KG1 (cell line): ENCODE measurements at places on chromosomes 12 and 14.

DNA sequence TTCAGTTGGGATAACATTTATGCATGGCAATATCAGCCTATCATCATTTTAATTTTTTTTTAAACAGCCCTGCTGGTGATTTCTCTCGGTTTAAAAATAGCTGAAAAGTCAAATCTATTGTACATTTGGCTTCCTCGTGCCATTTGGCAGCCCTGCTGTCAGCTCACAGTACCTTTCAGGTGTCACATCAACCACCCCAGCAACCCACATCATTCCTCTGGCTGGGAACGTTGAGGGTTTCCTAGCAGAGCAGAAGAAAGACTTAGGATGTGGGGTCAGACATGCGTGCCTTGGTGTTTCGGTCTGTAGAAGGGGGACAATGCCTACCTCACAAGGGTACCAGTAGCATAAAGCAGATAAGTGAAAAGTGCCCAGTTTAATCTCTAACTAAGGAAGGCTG is 15.8 kb downstream of the PEBP1 start:
- no peak for DNase-seq

- no peak for DNase-seq
Measured at GRCh38 chr12:131592972-131593371, 117.9 kb upstream of the SFSWAP start.

GRCh38 chr14:64654246-64654900 is 49.9 kb upstream of the PLEKHG3 start:
- peak; percentile 63 for DNase-seq

DNA sequence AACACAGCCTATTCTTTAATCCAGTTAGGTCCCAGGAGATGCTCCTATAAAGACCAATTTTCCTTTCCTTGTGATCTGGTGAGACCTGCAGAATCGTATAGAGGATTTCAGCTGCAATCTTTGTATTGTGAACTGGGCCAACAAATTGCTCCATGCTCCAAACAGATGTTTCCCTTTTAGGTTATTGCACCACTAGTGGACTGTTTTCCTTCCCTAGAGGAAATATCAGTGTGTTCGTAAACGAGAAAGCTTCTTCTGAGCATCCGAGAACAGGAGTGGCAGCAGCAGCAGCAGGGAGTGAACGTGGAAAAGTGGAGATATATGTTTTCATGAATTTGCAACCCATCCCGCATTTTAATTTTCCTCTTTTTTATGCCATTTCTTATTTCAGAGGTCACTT is 344.1 kb upstream of the PDE3A start:
- DNase-seq = no peak

- DNase-seq = peak; percentile 66
Measured at GRCh38 chr12:121239351-121240061, 29.6 kb downstream of the P2RX4 start.

DNA sequence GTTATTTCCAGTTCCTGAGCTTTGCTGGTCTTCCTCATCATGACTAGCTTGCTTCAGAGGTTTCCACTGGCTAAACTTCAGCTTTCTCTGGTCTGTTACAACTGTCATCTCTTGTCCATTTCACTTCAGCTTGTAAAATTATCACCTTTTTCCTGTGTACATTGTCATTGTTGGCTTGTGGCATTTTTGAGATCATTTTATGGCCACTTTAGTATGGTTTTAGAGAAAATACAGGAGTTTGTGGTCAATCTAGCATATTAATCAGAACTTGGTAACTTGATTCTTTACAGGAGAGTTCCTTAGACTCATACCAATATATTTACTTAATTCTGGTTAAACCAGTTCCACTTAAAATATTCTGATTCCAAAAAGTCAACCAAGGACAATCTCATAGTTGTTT is 235.9 kb upstream of the KITLG start:
- no peak for DNase-seq

- DNase-seq = no peak
Measured at GRCh38 chr12:11838403-11838802, 188.9 kb downstream of the ETV6 start.

DNA sequence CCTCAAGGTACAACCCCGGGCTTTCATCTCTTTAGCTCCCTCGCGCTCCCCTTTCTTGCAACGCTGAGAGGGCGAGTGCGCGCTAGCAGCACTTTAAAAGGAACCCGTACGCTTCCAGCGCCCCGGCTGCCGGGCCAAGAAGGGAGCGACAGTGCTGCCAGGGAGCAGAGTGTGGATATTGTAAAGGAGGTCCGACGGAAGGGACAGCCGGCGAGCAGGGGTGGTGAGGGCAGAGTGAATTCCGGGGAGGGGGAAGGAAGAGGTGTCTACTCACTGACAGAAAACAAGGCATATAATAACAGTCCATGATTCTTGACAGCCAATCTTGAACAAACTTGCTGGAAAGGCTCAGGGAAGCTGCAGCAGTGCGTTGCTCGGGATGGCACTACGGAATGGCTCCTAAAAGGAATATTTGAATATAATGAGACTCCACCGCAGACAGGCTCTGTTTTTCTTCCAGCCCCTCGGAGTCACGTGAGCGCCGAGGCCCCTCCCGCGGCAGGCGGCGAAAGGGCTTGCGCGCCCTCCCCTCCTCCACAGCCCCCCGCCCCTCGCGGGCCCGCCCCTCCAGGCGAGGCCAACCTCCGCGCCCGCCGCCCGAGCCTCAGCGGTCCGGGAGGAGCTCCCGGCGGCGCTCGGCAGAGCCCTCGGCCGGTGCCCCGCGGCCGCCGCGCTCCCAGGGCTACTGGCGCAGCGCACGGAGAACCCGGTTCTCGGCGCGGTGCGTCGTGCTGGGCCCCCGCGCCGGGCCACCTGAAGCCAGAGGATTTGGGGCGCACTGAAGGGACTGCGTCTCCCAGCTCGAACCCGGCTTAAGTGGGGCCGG is 3.4 kb downstream of the BMP4 start:
- peak; percentile 19 for DNase-seq

- no peak for DNase-seq
Measured at GRCh38 chr12:44117337-44117736, 281.5 kb downstream of the TMEM117 start.

DNA sequence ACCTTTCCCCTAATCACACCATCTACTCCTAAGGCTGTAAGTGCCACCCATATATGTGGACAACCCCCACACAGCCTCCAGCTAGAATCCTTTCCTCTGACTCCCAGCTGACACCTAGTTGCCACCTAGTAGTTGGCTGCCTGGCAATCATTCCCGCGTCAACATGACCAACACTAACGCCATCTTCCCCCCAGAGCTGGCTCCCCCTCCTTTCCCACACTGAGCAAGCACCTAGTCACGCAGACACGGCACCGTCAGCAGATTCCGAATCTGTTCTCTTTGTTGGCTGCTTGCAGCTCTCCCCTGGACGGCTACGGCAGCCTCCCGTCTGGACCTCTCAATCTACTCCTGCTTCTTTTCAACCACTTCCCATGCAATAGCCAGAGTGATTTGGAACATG is 27.7 kb downstream of the UBR7 start:
- DNase-seq = no peak

DNA sequence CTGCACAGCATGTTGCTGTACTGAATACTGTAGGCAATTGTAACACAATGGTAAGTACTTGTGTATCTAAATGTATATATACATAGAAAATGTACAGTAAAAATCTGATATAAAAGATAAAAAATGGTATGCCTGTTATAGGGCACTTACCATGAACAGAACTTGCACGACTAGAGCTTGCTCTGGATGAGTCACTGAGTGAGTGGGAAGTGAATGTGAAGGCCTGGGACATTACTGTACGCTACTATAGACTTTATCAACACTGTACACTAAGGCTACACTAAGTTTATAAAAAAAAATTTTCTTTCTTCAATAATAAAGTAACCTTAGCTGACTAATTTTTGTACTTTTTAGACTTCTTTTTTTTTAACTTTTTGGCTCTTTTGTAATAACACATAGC is 24.2 kb upstream of the NEDD1 start:
- DNase-seq = no peak

DNA sequence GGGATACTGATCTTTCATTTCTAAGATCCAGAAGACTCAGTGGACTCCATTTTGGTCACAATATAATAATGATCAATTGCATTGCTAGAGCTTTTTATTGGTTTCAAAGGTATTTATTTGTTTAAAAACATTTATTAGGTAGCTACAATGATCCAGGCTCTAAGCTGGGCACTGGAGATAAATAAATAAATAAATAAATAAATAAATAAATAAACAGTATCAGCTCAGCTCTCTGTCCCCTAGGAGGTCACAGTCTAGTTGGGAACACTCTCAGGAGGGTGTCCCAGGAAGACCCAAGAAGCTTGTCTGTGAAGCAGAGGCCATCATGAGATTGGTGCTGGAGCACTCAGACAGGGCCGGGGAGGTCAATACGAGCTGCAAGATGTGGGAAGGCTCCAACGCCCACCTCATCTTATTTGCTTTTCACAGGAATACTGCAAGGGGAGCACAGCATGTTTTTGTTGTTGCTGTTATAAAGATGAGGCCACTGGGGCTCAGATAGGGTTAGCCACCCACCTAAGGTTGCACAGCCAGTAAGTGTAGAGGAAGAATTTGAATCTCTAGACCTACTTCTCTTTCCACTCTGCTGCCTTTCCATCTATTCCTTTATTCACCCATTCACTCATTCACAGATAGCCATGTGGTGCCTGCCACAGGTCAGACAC is 15.5 kb downstream of the ASB2 start:
- no peak for DNase-seq

- DNase-seq = no peak
Measured at GRCh38 chr12:51225771-51226170, 7.9 kb upstream of the POU6F1 start.

GRCh38 chr14:92041203-92041602 is 1.3 kb upstream of the TRIP11 start:
- DNase-seq = no peak

DNA sequence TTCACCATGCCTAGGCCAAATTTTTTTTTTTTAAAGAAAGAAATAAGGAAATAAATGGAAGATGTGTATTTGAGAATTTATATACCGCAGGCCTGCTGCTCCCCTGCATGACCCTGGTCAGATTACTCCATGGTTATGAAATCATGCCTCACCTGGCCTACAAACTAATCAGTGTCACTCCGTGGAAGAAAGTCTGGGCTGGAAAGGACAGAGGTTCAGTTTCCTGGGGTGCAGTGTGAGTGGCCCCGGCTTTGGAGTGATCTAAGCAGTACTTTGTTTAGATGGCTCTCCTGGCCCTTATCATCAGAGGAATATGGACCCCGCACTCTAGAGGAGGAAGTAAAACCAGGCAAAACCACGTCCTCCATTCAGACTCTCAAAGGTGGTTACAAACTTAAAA is 9.6 kb downstream of the APOBEC1 start:
- DNase-seq = no peak

DNA sequence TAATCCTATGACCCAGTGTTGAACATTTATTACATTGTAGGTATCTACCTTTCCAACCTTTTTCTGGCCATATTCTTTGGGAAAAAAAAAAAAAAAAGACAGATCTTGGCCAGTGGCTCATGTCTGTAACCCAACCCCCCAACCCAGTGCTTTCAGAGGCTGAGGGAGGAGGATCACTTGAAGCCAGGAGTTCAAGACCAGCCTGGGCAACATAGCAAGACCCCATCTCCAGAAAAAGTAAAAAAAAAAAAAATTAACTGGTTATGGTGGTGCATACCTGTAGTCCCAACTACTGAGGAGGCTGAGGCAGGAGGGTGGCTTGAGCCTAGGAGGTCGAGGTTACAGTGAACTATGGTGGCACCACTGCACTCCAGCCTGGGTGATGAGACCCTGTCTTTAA is 58.1 kb downstream of the ACACB start:
- DNase-seq = no peak

GRCh38 chr14:33510063-33510481 is 440.8 kb downstream of the EGLN3 start:
- DNase-seq = no peak

GRCh38 chr14:31047503-31047902 is 21.3 kb upstream of the STRN3 start:
- no peak for DNase-seq

DNA sequence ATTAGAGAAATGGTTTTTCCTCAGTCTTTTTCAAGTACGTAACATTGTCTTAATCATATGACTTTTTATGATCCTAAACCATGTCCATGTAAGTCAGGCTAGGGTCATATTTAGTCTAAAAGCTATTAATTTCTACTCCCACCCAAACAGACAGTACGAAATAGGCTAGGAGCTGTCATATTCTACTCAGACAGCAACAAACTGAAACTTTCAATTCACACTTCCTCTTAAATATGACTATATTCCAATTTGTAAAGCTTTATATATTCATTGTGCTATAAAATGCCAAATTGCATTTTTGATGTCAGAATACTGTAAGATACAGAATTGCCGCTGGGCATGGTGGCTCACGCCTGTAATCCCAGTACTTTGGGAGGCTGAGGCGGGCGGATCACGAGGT is 3.5 kb downstream of the NUP37 start:
- no peak for DNase-seq

GRCh38 chr12:559906-560455 is 100.2 kb downstream of the B4GALNT3 start:
- DNase-seq = no peak
